ENCODE measurements at places on chromosomes 4 and X.
A peak's percentile ranks its signal among the peaks of the same experiment; 100 is the strongest.

GRCh38 chr4:150256841-150257730, 178.8 kb downstream of the DCLK2 start:
- no peak for DNase-seq

GRCh38 chrX:18698737-18699650, 8.5 kb upstream of the PPEF1 start:
- no peak for DNase-seq

- no peak for DNase-seq
Measured at GRCh38 chr4:144304025-144304424, 163.5 kb upstream of the GYPA start.

DNA sequence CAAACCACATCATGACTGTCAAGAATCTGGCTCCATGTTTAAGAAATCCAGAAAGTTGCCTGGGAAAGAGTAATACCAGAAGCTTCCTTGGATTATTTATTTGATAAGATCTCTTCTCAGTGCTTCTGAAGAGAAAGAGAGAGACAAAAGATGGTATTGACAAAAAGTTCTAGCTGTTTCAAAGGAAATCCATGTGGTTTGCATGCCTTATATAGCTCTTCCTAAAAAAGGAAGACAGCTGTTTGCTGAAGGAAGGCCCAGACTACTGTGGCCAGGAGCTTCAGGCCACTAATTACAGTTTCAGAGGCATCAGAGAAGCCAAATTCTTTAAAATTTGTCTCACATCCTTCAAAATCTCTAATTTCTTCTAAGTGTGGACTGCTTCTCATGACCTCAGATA, 565.2 kb upstream of the SLIT2 start:
- DNase-seq: no peak

DNA sequence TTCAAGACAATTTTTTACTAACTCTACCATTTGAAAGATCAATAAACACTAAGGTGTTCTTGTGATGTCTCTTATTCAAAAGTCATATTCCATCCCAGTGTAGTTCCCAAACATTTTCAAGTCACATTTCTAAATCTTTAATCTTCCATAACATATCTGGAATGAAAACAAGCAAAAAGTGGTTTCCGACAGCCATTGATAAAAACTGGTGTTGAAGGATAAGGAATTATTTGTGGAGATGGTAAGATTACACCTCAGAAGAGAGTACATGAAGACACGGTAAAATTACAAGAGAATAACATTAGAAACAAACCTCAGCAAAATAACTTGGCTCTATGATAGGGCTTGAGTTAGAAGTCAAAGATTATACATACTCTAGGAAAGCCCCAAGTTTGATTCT, 4.3 kb downstream of the CHIC2 start:
- no peak for DNase-seq

DNA sequence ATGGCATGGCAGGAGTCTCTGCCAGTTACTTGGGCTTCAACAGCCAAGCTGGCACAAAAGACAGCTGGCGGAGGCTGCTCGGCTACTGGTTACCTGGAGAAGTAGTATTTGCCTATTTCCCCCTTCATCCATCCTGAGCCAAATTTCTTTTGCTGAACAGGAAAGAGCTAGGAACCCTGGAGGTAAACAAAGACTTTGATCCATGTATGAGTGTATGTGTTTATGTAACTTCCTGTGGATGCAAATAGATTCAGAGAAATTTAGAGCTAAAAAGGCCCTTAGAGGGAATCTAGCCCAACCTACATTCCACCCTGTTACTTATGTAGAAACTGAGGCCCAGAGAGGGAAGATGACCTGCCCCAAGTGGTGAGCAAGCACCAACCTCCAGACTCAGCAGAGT, 11.2 kb downstream of the AWAT2 start:
- DNase-seq: no peak

GRCh38 chr4:39715788-39716187, 17.9 kb downstream of the UBE2K start:
- DNase-seq: peak; percentile 17

GRCh38 chr4:15695729-15696128, 7.1 kb upstream of the BST1 start:
- DNase-seq: no peak

- DNase-seq: no peak
Measured at GRCh38 chrX:139093201-139093600, 381.7 kb upstream of the FGF13 start.

GRCh38 chrX:120087289-120088017, 10.0 kb upstream of the RHOXF2B start:
- DNase-seq: no peak

DNA sequence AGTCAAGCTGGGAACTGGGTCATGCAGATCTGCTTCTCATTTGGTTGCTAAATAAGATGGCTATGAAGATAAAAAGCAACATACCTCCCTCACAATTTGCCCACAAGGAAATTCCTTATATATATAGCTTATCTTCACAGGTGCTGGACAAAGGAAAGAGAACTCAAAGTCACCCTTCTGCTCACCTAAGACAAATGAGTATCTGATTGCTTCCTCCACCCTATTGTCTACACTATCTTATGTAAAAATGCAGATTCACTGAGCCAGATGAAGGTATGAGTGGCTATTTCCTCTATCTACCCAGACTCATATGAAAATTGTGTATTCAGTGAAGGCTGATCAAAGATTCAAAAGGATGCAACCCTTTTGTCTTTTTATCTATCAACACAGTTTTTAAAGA, 50.8 kb downstream of the CHM start:
- no peak for DNase-seq

- peak; percentile 8 for DNase-seq
Measured at GRCh38 chr4:11503166-11503565, 74.5 kb upstream of the HS3ST1 start.

GRCh38 chr4:100936661-100937375, 410.5 kb downstream of the PPP3CA start:
- no peak for DNase-seq

- DNase-seq: no peak
Measured at GRCh38 chr4:5124876-5125275, 73.6 kb downstream of the STK32B start.

- DNase-seq: no peak
Measured at GRCh38 chr4:171794528-171794927, 18.7 kb upstream of the GALNTL6 start.

- DNase-seq: no peak
Measured at GRCh38 chr4:182823576-182823975, 93.6 kb downstream of the DCTD start.

DNA sequence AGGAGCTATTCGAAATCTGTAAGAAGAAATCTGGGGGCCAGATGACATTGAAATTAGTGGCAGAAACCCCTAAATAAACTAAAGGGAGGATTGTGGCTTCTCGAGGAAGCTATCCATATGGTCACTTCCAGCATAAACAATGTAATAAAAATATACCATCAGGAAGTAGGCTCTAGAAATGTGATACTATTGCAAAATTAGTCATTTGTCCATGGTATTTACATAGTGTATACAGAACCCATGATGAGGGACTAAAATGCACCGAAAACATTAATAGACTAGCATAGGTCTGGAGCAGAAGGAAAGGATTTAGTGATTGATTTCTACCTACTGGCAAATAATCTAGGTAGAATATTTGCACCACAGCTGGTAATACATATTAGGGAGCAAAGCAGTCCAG, 1344.0 kb downstream of the FSTL5 start:
- DNase-seq: no peak

All from Ammon's horn (tissue), 1 donor.